ENCODE measurements at places on chromosomes 7 and 10.
A peak's percentile ranks its signal among the peaks of the same experiment; 100 is the strongest.

- DNase-seq, result no peak
Measured at GRCh38 chr10:72932259-72933015, 22.2 kb downstream of the PLA2G12B start.

GRCh38 chr7:130960208-130960988, 226.4 kb upstream of the KLF14 start:
- no peak for DNase-seq

DNA sequence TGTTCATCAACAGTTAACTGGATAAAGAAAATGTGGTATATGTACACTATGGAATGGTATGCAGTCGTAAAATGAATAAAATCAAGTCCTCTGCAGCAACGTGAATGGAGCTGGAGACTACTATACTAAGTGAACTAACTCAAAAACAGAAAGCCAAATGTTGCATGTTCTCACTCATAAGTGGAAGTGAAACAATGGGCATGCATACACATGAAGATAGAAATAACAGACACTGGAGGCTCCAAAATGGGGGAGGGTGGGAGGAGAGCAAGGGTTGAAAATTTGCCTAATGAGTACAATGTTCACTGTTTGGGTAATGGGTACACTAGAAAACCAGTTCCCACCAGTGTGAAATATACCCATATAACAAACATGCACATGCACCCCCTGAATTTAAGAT, 179.5 kb downstream of the ZWINT start:
- no peak for DNase-seq

DNA sequence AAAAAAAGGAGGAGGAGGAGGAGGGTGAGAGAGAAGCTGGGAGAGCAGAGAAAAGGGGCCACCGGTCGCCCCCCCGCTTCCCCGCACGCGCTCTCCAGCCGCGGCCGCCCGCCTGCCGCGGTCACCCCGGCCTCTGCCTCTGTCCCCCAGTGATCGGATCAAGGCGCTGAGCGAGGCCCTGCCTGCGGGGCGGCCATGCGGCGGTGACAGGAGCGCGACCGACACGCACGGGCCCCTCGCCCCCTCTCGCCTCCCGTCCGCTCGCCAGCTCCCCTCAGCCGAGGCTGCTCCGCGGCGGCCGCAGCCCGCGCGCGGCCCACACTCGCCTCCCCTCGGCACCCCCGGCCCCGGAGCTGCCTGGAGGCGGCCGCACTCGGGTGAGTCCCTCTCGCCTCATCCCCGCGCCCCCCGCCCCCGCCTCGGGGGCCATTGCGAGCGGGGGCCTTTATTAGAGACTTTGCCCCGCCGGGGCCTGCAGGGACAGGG, at the start of gene GTF2I:
Gene GTF2I, plus strand, starts transcription at position 27 of the 486 bp plus-strand sequence. CDS start 31,411 bp downstream, outside the sequence.
- DNase-seq, result no peak

DNA sequence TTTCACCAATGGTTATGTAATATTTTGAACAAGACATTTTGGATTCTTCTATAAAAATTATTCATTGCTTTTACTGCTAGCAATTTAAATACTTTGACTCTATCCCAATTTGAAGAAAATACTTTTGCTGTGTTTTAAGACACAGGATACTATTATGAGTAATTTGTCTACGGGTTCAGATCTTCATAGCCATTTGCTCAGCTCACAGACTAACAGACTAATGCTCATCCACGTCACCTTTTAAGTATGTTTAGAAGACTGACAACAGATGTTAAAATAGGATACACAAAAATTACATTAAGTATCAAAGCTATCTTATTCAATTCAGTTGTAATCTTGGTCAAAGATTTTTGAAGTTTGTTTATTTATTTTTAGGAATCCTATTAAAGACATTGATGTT, 251.3 kb upstream of the CHRM2 start:
- no peak for DNase-seq

GRCh38 chr7:35716038-35716803, 21.3 kb upstream of the HERPUD2 start:
- DNase-seq, result peak; percentile 55

DNA sequence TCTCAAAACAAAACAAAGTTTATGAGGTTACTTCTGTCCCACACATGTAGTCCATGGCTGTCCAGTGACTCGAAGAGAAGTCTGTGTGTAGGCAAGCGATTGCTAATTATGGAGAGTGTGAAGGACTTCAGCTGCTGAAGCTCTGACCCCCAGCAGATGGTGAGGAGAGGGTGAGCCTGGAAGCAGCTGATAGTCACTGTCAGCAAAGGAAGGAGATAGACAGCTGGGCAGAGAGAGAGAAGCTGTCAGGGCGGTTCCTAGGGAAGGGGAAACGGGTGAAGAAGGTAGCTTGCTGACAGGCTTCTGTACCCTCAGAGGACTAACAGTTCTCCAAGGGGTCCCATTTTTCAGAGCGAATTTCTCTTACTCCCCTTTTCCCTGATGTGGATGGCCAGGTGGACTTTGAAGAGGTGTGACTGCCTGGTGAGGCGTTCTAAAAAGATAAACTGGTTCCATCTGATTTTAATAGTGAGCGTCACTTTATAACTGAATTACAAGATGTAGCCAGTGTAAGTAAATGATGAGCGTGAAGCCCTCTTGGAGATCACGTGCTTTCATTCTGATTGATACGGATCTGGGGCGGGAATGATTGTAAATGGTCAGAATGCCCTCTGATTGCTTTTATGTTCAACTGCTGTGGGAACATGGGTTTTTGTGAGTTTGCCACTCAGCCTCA, 12.1 kb downstream of the ZSCAN21 start:
- DNase-seq, result no peak

DNA sequence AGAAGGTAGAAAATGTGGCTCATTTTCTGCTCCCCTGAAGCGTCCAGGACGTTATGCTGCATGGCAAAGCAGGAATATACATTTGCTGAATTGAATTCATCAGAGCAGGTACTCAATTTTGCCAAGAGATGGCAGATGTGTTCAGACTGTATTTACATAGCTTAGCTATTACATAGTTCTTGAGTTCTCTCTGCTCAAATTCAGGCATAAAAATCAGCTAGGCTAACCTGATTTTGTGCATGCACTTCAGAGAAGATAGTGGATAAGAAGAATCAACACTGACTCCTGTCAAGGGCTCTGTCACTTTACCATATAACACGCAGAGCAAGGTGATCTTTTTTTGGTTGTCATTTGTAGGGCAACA, 209.2 kb upstream of the FAM3C start:
- no peak for DNase-seq
